Nucleus accumbens (tissue), 56 donors: ENCODE measurements at places on chromosomes 3 and 15.

DNA sequence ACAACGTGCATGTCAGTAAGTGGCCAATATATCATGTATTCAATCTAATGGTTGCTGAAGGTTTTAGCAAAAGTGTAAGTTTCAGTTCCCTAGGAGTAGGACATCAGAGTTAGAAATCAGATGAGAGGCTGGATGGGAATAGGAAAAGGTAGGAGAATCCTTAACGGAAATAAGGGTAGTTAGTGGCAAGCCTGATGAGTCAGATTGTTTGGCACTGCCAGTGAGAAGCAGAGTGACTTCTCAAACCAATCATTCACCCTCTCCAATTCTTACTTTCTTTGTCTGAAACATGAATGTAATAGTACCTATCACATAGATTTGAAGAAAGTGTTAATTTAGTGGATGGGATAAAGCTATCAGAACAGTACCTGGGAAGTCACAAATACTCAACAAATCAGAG is 894.0 kb downstream of the NTRK3 start:
- no peak for DNase-seq

GRCh38 chr3:170267793-170268192 is 45.6 kb downstream of the PRKCI start:
- no peak for DNase-seq

DNA sequence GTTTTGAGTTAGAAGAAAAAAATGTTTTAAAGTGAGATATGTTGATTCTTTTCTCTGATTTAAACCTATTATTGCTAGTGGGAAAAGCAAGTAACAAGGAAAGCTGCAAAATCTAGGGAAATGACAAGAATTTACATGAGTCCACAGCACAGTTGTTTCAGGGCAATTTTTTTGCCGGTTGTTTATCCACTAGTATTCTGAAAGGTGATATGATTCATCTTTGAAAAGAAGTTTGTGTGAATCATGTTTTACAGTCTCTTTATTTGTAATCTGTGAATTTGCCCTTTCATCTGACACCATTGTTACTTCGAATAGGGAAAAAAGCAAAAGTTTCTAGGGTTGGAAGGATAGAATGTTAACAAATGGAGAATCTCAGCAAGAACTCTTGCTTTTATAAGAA is 894.7 kb downstream of the OTOL1 start:
- no peak for DNase-seq

GRCh38 chr15:55279746-55280351 is 9.8 kb downstream of the RAB27A start:
- DNase-seq, result no peak

DNA sequence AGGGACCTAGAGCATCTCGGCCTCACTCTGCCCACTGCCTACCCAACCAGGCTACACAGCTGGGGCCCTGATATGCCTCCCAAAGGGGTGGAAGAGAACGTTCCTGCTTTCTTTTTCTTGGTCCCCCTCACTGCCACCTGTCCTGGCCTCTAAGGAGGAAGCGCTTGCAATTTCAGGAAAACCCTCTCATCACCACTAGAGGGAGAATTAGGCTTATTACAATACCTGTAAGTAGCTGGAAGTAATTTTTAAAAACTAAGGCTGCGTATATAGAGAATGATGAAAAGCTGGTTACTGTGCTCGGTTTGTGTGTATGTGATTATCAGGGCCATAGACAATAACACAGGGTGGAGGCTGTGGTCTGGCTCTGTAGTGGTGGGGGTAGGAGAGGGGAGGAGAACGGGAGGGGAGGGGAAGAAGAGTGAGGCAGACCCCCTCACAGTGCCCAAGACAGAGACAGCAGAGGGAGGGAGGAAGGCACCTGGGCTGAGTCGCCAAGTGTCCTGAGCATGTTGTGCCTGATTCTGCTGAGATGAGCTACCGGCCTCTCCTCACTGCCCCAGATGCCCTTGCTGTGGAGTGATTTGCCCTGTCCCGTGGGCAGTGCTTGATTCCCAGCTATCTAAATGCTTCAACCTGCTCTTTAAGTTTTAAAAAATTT is 3.3 kb downstream of the GABRG3 start:
- no peak for DNase-seq

DNA sequence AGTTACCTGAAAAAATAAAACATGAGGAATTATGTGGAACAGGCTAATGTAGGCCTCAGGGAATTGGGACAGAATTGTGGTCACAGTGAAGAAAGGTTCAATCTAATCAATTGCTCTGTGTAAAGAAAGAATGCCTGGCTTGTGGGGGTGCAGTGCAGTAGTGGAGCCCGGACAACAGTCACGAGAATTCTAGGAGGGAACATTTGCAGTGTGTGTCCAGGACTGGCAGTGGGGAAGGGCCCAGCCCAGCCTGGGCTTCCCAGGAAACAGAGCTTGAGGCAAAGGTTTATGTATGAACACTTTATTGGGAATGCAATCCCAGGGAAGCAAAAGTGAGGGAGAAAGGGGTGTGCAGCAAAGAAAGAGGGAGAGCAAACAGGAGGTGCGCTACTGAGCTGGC is 29.2 kb upstream of the CTDSPL start:
- no peak for DNase-seq

- DNase-seq, result no peak
Measured at GRCh38 chr3:183481582-183481981, 53.2 kb upstream of the MCF2L2 start.

DNA sequence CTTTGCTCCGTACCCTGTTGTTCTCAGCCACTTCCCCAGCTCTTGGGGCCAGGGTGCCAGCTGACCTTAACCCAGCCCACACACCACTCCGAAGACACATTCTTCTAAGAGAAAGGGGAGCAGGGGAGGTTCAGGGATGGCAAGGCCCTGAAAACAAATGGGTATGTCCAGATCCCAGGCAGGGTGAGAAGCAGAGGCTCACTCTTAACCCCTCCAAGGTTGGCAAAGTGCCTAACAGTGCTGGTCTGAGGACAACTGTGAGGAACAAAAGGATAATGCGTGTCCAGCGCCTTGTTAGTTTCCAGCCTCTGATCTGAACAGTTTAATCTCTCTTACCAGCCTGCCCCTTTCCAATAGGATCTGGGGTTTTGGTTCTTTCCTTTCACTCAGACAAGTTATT is 1.5 kb downstream of the TMEM44 start:
- no peak for DNase-seq

DNA sequence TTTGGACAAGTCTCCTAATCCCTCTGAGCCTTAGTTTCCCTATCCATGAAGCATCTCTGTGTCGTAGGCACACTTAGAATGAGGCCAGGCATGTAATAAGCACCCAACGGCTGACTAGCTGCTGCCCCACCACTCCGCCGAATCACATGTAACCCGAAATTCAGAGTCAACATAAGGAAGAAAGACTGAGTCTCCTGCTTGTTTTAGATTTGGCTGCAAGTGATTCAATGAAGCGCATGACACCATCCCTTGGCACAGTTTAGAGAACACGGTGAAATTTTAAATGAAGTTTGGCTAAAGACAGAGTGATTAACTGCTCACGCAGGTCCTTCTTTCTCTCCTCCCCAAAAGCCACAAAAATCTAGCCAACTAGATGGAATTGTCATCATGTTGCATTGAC is 279.2 kb downstream of the TLE3 start:
- DNase-seq, result no peak

GRCh38 chr3:127165036-127165435 is 27.9 kb upstream of the PRR23E start:
- no peak for DNase-seq

DNA sequence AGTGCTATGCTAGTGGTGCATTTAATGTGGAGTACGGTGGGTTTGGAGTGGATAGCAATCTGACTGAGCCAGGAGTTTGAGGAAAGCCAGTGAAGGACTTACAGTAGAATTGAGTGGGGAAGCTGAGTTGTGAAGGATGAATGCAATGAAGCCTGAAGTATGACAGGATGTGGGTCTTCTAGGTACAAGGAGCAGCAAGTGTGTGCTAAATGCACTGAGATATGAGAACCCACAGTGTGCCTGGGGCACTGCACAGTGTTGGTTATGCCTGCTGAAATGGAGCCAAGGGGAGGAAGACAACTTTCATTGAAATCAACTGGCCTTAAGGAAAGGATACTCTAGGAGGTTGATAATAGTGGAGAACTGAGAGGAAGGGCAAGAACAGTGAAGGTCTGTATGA is 105.5 kb upstream of the MRPL3 start:
- no peak for DNase-seq

- DNase-seq, result no peak
Measured at GRCh38 chr15:72852273-72852672, 68.7 kb upstream of the ADPGK start.

DNA sequence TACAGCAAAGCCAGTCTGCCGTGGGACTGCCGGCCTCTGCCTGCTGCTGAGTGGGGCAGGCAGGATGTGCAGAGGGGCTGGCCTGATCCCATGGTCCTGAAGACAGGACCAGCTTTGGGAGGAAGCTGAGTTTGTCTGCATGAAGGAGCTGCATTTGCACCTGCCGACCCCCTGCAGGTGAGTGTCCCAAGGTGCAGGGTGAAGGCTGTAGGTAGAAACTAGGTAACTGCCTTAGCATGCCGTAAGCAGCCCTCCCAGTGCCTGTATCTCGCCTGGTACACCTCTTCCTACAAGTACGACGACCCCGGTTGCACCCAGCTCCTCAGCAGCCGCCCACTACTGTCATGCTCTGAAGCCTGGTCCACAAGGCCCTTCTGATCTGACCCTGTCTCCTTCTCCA is 34.9 kb downstream of the AMOTL2 start:
- no peak for DNase-seq
